Erythroblast (primary cell): ENCODE measurements at places on chromosomes 3 and 15.
A peak's percentile ranks its signal among the peaks of the same experiment; 100 is the strongest.

DNA sequence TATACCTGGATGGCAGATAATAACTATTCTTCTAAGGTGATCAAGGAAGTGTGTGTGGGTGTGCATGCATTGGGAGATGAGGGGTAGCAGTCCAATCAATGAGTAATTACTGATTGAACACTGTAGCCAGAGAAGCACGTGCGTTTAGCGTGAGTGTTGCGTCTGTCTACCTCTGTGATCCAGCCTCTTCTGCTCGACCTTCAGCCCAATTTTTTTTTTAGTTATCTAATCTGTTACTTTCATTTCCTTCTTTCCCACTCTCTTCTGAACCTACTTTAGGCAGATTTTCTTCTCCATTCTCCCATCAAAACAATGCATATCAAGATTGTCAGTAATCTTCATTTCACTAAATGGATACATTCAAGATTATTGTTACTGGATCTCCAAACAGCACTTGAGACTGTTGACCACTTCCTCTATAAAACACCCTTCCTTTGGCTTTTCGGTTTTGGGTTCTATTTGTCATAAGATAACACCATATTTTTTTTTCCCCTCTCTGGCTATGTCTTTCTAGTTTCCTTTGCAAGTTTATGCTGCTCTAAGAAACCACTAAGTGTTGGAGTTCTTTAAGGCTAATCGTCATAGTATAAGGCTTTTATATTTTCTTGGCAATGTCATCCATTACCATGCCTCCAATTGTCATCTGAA is 41.0 kb downstream of the MCTP2 start:
- no peak for DNase-seq

- DNase-seq: no peak
These were observed 8.7 kb downstream of the FOXL2 start for GRCh38 chr3:138938056-138938876.

- no peak for DNase-seq
These were observed 41.9 kb downstream of the GPD1L start for GRCh38 chr3:32148351-32148750.

- peak; percentile 68 for DNase-seq
These were observed 96.2 kb upstream of the TRPM1 start for GRCh38 chr15:31197497-31198414.

GRCh38 chr3:197478746-197479668 is 76.8 kb downstream of the BDH1 start:
- DNase-seq: no peak
